ENCODE measurements at places on chromosomes 12 and 14. TPM values are rescaled to one million over a fixed set of nuclear protein-coding genes. Genes with fewer than 3 reads are reported as not detected.

The HIGD1C gene
- total RNA-seq = not detected

The HOXC12 gene
- total RNA-seq = not detected

The TMEM52B gene
- not detected for total RNA-seq

GRCh38 chr14:104144911-104145825 lies 6.8 kb downstream of the KIF26A start:
- no peak for DNase-seq

- DNase-seq = no peak
Measured at GRCh38 chr12:20815574-20815973, 5.1 kb downstream of the SLCO1B3 start.

DNA sequence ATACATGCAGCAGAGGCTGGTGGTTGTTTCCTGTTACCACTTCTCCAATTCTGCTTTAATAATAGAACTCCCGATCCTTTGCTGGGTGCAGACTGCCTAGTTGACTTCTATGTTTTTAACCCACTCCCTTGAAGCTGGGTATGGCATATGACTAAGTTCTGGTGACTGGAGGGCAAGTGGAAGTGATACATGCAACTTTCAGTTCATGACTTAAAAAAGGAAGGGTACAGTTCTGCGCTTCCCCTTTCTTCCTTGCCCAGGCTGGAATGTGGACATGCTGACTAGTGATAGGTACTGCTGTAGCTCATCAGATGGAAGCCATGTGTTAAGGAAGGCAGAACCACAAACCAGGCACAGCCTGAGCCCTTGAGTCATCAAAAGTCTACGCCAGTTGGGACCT lies 2.4 kb upstream of the A2M start:
- DNase-seq = no peak

- no peak for DNase-seq
Measured at GRCh38 chr12:131351319-131352028, 359.4 kb upstream of the SFSWAP start.

GRCh38 chr14:68391311-68392014 lies 401.4 kb downstream of the ZFP36L1 start:
- no peak for DNase-seq

Data from CD4-positive, alpha-beta memory T cell (primary cell).